GM19239 (cell line): ENCODE measurements at places on chromosomes 11 and 22.

DNA sequence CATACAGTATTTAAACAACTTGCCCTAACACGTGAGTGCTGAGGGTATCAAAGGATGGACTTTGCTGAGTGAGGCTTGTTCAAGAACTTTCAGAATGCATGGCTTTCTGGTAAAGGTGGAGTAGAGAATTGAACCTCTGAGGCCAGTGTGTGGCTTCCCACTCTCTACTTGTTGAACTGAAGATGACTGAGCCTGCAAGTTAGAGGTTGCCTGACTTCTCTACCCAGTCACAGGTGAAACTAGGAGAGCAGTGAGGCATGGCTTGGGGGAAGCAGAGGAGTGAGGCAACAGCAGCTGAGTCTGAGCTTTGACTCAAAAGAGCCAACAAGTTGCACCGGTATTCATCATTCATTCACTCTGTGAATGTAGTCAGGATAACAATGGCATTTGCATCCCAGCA, 256.4 kb upstream of the SESN3 start:
- DNase-seq: peak; percentile 32

DNA sequence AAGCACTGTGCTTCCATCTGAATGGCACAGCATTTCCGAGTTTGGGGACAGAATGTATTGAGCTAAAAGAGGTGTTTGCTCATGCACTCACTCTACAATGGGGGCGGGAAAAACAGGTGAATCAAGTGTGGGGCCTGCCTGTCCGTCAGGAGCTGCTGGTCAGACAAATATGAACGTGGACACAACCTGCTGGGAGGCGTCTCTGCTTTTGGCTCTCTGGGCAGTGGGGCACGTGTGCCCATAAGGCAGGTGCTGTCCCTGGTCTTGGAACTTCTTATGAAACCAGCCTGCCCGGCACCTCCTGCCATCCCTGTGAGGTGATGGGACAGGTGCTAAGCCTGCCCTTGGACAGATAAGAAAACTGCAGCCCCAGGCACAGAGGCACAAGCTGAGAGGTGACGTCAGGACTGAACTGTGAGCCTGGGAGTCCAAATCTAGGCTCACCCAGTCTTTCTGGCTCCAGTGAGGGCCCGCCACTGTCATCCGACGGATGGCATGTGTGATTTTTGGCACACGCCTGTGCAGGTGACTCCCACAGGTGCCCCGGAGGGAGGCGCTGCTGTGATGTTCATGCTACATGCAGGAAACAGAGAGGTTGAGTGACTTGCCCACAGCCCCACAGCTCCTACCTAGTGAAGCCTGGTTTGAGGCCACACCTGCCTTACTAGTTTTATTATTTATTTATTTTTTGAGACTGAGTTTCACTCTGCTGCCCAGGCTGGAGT, 51.6 kb downstream of the SMIM38 start:
- DNase-seq: no peak

DNA sequence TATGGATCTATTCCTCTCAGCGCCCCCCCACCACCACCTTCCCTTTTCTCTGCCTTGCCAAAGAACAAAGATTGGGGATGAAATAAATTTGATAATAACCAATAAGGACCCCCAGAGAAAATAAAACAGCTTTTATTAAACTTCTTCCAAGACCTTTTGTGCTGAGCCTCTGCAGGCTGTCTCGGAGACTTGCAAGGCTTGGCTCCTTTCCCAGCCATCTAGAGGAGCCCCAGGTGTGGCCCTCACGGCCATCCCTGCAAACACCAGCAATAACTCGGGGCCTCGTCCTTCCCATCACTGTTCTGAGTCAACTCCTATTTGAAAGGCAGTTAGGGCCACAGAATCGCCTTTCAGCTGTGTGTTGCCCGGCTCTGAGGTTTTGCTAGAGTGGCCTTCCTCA, 51.2 kb upstream of the LMO1 start:
- DNase-seq: no peak

- no peak for DNase-seq
Observed at GRCh38 chr22:25448435-25449051, 115.9 kb upstream of the GRK3 start.

DNA sequence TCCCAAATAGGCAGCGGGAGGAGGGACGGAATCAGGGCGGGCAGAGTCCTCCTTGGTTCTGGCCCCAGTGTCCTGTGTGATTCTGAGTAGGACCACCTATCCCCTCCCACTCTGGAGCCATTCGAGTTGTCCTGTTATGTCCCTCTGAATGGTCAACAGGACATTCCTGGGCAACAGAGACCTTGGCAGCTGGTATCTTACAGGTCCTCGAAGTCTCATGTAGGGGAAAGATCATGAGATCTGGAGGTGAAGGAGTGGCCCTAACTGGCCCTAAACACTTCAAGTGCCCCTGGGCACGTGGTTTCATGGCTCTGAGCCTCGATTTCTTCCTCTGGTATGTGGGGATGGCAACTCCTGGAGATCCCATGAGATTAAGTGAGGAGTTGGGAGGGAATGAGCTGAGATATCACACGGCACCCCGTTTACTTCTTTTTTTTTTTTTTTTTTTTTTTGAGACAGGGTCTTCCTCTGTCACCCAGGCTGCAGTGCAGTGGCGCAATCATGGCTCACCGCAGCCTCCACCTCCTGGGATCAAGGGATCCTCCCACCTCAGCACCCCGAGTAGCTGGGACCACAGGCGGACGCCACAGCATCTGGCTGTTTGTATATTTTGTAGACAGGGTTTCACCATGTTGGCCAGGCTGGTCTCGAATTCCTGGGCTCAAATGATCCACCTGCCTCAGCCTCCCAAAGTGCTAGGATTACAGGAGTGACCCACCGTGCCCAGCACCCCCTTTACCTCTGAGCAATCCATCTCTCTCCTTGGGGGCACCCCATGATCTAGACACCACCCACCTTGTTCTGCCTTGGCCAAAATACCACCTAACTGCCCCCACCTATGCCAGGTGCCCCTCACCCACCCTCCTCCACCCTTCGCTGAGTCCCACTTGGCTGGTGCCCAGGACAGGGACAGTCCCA, 6.8 kb downstream of the LIF start:
- no peak for DNase-seq

DNA sequence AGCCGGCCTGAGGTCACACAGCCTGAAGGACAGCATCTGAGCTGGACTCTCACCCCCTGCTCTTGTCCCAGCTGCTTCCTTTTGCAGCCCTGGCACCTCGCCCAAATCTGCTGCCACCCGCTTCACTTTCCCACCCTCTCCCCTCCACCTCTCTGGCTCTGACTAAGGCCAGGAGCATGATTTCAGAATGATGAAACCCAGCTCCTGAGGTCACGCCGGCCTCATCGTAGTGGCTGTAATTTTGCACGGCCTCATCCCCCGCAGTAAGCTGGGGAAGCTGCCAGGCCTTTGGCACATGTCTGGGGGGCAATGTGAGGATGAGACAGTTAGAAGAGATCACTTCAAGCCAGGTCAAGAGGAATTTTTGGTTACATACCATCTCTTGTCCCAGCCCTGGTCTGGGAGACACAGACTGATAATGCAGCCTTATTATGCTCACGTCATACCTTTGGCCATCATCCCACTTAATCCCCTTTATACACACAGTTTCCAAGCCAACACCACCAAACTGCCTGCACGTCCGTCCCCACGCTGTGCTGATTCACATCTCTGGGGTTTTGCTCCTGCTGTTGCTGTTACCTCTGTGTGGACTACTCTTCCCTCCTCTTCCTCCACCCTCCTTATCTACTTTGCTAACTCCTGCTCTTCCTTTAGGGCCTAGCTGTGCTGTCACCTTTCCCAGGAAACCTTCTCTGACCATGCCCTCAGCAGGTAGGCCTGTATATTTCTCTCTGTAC, 58.1 kb downstream of the CHRDL2 start:
- no peak for DNase-seq

DNA sequence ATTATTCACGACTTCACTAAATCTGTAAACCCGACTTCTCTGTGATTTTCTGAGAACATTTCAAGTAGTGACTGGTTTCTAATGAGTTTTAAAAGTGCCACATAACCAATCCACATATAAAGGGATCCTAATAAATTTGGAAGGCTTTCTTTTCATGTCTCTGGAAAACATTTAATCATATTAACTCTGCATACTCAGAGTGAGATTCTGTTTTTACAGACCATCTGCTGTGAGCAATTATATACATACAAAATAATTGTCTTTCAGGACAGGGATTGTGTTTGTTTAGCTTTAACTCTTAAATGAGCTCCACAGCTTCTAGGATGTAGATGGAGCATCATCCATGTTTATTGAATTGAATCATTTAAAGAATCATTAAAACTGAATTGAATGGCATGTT, 65.1 kb downstream of the PRMT3 start:
- DNase-seq: no peak

DNA sequence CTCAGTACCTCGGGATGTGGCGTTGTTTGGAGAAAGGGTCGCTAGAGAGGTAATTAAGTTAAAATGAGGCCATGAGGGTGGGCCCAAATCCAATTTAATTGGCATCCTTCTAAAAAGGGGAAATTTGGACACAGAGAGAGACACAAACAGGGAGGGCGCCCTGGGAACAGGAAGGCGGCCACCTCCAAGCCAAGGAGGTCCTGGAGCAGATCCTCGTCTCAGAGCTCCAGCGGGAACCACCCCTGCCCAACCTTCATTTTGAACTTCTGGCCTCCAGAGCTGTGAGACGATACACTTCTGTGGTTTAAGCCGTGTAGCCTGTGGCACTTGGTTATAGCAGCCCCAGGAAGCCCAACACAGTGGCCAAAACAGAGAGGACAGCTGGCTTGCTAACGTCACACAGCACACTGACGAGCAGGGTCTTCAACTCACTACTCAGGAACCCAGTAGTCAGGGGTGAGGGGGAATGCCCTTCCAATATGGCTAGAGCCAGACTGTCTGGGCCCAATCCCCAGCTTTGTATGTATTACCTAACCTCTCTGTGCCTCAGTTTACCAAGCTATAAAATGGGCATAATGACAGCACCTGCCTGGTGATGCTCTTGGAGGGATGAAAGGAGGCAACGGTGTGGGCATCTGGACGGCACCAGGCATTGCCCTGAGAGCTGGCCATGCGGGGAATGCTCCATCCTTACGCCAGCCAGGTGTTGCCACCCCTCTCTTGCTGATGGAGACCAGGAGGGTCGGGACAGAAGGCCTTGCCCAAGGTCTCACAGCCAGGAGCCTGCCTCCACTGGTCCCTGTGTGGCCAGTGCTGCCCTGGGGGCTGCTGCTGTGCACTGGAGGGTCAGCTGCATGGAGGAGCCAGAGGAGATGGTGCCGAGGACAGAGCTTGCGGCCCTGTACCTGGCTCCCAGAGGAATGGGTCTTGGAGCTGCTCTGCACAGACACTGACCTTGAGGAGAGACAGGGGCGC, 53.3 kb upstream of the LINC01488 start:
- no peak for DNase-seq

- DNase-seq: no peak
Observed at GRCh38 chr11:1043563-1044096, 7.1 kb upstream of the MUC6 start.

- no peak for DNase-seq
Observed at GRCh38 chr11:62707277-62707861, at the start of the genes BSCL2 and GNG3. Gene BSCL2 (minus strand): TSS chr11:62707424. CDS start chr11:62707195, 229 bp downstream. Gene GNG3 (plus strand): TSS chr11:62707676. CDS start chr11:62708296, 620 bp downstream.

DNA sequence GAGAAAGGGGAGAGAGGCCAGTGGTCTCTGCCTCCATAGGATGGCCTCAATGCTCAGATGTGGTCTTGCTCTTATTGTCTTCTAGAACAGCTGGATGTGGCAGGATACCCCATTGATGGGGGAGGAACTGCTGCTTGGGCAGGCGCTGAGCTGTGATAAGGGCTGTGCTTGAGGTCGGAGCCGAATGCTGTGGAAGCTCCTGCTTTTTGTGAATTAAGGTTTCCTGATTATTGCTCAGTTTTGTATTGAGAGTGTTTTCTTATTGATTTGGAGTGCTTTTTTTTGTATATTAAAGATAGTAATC, 57.2 kb downstream of the CABIN1 start:
- DNase-seq: no peak

DNA sequence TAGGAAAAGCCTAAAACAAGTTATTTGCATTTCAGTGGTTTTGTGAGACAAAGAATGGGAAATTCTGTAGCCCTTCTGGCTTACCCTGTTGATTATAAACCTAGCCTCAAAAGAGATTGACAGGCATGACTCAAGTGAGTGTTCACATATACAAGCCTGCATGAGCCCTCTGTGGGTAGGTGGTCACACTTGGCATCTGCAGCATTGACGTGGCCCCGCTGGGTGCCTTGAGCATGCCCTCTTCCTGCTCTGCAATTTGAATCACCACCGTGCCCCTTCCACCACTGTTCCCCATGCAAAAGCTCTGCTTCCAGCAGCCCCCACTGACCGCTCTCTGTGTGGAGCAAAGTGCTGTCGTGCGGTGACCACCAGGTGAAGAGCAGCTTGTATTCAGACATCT, 21.0 kb upstream of the ADSL start:
- no peak for DNase-seq

- peak; percentile 28 for DNase-seq
Observed at GRCh38 chr22:32904044-32904443, 102.5 kb downstream of the TIMP3 start.

GRCh38 chr11:1230121-1230455, 7.2 kb downstream of the MUC5B start:
- no peak for DNase-seq

- no peak for DNase-seq
Observed at GRCh38 chr11:129719037-129719436, 96.6 kb upstream of the TMEM45B start.

DNA sequence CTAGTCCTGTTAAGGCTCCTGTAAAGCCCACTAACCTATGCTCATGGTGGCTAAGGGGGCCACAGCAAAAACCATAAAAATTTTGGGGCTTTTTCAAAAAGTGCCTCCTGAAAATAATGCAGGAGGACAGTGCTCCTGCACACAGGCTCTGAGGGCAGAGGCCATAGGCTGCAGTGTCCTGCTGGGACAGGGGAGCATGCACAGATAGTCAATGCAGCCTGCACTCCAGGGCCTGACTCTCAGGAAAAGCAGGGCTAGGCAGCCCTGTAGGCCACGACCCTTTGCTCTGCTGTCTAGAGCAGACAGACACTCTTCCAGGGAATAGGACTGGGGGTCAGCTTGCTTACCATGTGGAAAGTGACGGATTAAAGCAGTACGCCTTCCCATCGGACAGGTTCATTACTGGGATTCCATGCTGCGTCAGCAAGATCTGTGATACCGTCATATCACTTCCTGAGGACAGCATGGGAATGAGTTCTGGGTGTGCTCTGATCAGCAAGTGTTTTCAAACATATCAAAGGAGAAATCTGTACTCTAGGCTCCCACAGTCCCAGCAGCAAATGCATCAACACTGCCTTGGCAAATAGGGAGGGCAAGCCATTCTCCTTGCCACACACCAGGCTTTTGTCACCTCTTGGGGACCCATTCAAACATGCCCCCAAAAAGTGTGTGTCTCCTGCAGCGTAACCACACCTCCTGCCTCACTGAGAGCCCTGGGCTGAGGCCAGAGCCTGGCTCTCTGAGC, 64.1 kb upstream of the CLTCL1 start:
- no peak for DNase-seq

DNA sequence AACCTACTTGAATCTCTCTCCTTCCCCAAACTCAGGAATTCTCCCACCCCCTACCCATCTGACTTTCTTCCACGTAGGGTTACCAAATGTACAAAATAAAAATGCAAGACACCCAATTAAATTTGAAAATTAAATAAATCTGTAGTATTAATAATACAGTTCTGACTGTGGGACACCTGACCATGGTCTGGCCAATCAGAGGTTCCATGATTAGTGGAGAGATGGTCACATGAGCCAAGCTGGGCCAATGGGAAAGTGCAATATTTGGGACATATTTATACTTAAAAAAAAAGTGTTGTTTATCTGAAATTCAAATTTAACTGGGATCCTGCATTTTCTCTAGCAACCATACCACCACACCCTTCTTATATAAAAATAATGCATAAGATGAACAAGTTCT, 29.8 kb upstream of the ASPHD2 start:
- no peak for DNase-seq
